GM12892 (cell line): ENCODE measurements at places on chromosomes 16 and 17.

DNA sequence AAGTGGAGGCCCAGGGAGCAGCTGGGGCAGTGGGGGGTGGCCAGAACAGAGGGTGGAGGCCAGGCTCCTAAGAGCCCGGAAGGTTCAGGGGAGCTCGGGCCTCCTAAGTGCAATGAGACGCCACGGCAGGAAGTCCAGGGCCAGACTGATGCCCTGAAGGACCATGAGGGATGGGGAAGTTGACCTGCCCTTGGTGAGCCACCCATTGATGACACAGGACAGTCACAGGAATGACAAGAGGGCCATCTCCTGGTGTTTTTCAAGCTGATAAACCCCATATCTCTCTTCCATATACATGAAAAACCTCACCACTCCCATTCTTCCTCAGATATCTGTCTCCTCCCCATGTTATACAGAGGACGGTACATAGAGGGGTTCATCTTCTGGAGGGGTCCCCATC is 5.8 kb upstream of the MRPL58 start:
- no peak for DNase-seq

GRCh38 chr16:69847643-69848042 is 85.5 kb downstream of the WWP2 start:
- DNase-seq, result no peak

- no peak for DNase-seq
Observed at GRCh38 chr16:54462151-54462651, 175.6 kb upstream of the IRX3 start.

GRCh38 chr16:30652718-30653117 is 2.0 kb downstream of the PRR14 start:
- DNase-seq, result no peak

GRCh38 chr16:13093661-13094060 is 192.3 kb downstream of the SHISA9 start:
- DNase-seq, result no peak

GRCh38 chr17:70278844-70279462 is 109.6 kb downstream of the KCNJ2 start:
- DNase-seq, result no peak

- DNase-seq, result no peak
Observed at GRCh38 chr17:38888842-38889241, 19.0 kb downstream of the LASP1 start.

DNA sequence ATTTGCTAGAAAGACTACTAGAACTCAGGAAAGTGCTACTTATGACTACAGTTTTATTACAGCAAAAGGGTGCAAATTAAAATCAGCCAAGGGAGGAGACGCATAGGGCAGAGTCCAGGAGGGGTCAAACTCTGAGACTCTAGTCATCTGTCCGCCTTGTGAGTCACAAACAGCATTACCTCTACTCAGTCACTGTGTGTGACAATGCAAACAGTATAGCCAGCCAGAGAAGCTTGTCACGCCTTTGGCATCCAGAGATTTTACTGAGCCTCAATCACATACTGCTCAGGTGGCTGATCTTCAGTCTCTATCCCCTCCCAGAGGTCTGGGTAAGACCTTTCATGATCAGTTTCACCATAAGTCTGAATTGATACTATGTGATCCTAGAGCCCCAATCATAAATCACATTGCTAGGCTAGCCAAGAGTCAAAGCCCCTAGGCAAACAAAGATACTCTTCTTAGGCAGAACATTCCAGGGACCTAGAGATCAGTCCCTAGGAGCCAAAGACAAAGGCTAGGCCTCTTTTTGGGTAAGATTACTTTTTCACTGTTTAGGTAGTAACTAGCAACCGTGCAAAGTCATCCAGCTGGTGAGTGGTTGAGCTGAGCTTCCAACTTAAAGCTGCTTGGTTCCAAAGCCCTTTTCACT is 48.8 kb upstream of the CLEC19A start:
- DNase-seq, result no peak

DNA sequence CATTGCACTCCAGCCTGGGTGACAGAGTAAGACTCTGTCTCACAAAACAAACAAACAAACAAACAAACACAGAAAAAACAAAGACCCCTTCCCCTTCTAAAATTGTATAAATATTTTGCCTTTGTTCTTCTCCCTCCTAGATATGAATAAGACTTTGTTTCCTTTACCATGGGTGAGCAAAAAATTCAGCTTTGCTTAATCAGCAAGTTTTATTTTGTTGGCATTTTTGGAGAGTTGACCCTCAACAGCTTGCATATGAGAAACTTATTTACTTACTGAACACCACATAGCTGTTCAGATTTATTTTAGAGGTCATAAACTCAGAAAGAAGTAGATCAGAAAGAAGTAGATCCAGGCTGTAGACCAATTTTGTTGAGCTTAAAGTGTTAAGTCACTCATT is 395.2 kb upstream of the TOM1L1 start:
- no peak for DNase-seq

GRCh38 chr16:22691335-22691734 is 122.6 kb upstream of the HS3ST2 start:
- DNase-seq, result no peak

- no peak for DNase-seq
Observed at GRCh38 chr17:68456339-68457167, 743 bp downstream of the WIPI1 start.

- peak; percentile 33 for DNase-seq
Observed at GRCh38 chr16:57446531-57447185, 527 bp downstream of the CIAPIN1 start.

- DNase-seq, result no peak
Observed at GRCh38 chr17:59154292-59154720, 680 bp downstream of the SKA2 start.

DNA sequence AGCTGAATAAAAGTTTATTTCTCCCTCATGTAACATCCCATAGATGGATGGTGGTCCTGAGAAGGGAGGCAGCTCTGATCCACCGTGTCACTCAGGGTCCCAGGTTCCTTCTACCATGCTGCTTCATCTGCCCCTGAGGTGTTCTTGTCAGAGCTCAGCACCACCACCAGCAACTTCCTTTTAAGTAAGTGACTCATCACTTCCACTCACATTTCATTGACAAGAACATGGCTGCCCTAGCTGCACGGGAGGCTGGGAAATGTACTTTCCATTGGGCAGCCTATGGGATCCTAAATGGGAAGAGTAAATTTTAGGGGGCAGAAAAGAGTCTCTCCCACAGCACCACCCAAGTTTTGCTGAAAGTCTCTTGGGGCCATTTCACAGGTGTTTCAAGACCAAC is 134.7 kb downstream of the USP31 start:
- no peak for DNase-seq

GRCh38 chr17:65176646-65177409 is 39.7 kb downstream of the RGS9 start:
- DNase-seq, result no peak

DNA sequence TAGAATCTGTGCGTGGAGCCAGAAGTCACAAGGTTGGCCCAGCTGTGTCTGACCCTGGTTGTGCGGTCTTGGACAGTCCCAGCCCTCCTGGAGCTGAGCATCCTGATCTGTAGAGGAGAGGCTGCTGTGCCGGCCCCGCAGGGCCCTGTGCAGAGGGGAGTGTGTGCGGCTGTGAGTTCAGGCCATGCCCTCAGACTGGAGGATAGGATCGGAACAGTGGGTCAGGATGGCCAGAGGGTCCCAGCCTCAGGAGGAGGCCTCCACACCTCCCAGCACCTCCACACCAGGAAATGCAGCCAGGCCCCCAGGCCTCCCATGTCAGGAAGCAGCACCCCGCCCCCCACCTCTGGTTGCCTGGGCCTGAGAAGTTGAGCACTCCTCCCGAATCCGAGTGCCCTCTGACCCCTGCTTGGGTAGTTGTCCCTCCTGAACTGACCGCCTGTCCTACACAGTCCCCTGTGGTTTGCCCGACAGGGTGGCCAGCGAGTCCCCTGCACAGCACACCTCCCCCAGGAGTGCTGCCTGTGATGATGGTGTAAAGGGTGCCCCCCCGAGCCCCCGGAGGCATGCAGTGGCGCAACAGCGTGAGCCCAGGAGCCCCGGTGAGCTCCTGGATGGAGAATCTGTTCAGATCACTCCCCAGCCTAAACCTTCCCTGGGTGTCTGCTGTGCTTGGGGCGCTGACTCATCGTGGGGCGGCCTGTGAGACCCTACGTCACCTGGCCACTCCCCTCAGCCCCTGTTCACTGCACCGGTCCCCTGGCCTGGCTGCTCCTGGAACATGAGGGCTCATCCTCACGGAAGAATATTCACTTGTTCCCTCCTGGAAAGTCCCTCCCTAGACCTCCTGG is 285.2 kb downstream of the SEC14L1 start:
- DNase-seq, result no peak

GRCh38 chr16:89536371-89536770 is 24.1 kb upstream of the RPL13 start:
- DNase-seq, result no peak

DNA sequence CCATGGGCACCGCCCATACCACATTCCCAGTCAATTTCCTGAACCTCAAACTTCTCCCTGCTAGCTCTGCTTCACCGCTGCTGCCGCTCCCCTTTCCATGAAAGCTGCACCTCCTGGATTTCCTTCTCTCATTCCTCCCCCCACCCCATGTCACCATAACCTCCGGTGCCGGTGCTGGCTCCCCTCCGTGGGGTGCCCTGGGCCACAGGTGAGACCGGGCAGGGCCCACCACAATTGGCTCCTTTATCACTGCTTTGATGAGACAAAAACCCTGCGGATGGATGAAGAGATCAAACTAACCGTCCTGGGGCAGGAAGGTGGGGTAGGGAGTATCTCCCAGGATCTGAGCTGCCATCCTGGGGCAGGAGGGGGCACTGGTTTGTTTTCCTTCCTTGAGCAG is 111.3 kb upstream of the LHX1 start:
- DNase-seq, result no peak

- DNase-seq, result no peak
Observed at GRCh38 chr17:69788957-69789356, 286.1 kb upstream of the KCNJ16 start.

GRCh38 chr17:17297217-17297616 is 6.0 kb upstream of the NT5M start:
- no peak for DNase-seq

DNA sequence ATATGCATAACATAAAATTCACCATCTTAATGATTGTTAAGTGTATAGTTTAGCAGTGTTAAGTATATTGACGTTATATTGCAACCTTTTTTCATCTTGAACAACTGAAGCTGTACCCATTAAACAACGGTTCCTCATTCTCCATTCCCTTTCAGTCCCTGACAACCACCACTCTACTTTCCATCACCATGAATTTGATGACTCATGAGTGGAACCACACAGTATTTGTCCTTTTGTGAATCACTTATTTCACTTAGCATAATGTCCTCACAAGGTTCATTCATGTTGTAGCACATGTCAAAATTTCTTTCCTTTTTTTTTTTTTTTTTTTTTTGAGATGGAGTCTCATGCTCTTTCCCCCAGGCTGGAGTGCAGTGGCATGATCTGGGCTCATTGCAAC is 46.0 kb downstream of the HOXB1 start:
- DNase-seq, result no peak
